ENCODE measurements at places on chromosomes 6 and 20.
A peak's percentile ranks its signal among the peaks of the same experiment; 100 is the strongest.

DNA sequence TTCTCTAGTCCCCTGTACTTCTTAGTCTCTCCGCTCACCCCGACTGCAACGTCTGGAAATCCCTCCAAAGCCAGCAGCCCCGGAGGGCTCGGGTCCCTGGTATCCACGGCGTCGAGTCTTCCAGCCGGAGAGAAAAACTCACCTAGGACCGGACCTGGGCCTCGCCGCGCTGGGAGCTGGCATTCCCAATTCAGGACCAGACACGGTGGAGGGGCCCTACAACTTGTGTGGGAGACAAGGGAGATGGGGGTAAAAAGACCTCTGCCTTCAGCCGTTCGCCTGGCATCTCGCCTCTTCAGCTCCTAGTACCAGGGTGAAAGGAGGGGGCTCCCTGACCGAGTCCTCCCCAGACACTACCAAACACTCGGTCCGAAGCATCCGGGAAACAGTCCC is 64.3 kb downstream of the GPX5 start:
- DNase-seq, result no peak

GRCh38 chr6:127069659-127070279 is 48.7 kb upstream of the RSPO3 start:
- no peak for DNase-seq

- DNase-seq, result no peak
Observed at GRCh38 chr20:50725724-50726005, 5.7 kb upstream of the PARD6B start.

GRCh38 chr20:1122388-1123315 is 4.2 kb downstream of the PSMF1 start:
- no peak for DNase-seq

DNA sequence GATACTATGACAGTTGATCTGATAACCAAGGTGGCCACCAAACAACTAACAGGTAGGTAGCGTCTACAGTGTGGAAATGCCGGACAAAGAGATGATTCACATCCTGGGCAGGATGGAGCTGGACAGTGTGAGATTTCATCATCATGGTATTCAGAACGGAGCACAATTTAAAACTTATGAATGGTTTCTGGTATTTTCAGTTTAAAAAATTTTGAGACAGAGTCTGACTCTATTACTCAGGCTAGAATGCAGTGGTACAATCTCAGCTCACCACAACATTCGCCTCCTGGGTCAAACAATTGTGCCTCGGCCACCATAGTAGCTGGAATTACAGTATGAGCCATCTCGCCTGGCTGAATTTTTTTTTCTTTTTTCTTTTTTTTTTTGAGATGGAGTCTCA is 43.8 kb downstream of the CEP57L1 start:
- DNase-seq, result peak; percentile 75
